ENCODE measurements at places on chromosomes 3 and 15. TPM values are rescaled to one million over a fixed set of nuclear protein-coding genes. Genes with fewer than 3 reads are reported as not detected.

The NR2F2 gene
- polyA plus RNA-seq: 22.9 TPM

The SKOR1 gene
- 0.15 TPM for polyA plus RNA-seq

The HTR3E gene
- not detected for polyA plus RNA-seq

The SLC51A gene
- 0.23 TPM for polyA plus RNA-seq

The SCN5A gene
- polyA plus RNA-seq: 29.9 TPM

The GABRR3 gene
- not detected for polyA plus RNA-seq

The GOLGA8J gene
- polyA plus RNA-seq: 0.22 TPM

The SLC27A2 gene
- polyA plus RNA-seq: not detected

The AP3B2 gene
- 0.51 TPM for polyA plus RNA-seq

The C3orf22 gene
- polyA plus RNA-seq: not detected

The GNAT1 gene
- not detected for polyA plus RNA-seq

DNA sequence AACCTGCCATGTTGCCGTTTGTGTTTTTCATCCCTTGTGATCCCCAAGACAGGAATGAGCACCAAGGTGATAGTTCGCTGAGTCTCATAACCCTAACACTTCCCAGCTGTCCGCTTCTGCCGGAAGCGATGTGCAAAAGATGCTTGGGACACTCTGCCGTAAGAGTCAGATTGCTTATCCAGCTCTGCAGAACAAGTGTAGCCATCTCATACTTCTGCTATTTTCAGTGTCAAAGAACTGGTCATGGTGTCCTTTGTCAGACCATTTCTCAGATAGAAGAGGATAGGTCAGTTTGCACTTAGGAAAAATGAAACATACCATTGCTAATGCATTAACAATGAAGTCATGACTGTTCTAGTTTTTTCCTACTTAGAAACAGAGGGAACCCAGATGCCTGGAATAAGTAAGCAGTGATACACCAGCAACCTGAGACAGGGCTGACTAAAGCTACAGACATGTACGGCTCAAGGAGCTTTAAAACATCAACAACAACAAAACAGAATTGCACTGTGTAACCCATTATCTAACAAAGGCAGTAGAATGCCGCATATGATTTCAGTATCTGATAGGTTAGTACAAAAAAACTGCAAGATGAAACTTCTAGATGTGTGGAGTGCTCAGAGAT lies 134.0 kb upstream of the IL12A start:
- DNase-seq: no peak

DNA sequence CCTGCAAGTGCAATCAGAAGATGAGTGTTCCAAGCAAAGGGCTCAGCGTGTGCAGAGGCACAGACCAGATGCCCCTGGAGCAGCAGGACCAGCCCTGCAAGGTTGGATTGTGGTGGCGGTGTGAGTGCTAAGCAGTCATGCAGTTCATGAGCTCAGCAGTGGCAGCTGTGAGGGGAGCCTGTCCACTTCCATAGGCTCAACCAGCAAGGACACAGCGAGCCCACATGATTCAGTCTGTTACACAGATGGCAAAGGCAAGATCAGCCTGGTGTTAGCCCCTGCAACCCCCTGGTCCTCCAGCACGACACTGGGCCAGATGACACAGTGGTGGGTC lies 95.9 kb upstream of the PRR23E start:
- no peak for DNase-seq

GRCh38 chr3:131957511-131957910 lies 77.3 kb downstream of the CPNE4 start:
- no peak for DNase-seq

DNA sequence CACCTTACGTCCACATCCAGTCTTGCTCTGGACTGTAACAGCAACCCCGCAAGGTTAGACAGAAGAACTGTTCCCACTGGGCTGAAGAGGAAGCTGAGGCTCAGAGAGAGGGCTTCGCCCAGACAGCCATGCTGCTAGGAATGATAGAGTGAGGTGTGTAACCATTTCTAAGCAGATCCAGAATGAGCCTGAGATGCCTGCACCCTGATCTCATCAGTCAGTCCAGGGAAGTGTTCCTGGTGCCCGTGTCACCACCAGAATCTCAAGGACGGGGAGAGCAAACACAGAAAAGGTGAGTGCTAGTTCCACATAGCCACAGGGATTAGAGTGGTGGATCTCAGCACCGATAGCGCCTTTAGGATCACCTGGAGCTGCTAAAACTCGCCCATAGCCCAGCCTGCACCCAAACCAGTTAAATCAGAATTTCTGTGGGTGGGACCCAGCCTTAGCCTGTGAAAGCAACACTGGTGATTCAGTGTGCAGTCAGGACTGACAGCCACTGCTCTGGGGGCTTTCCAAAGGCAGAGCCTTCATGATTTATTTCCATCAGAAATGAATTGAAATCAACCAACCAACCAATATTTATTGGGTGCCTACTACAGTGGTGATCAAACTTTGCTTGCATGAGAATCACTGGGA lies 12.3 kb downstream of the ISLR start:
- no peak for DNase-seq

DNA sequence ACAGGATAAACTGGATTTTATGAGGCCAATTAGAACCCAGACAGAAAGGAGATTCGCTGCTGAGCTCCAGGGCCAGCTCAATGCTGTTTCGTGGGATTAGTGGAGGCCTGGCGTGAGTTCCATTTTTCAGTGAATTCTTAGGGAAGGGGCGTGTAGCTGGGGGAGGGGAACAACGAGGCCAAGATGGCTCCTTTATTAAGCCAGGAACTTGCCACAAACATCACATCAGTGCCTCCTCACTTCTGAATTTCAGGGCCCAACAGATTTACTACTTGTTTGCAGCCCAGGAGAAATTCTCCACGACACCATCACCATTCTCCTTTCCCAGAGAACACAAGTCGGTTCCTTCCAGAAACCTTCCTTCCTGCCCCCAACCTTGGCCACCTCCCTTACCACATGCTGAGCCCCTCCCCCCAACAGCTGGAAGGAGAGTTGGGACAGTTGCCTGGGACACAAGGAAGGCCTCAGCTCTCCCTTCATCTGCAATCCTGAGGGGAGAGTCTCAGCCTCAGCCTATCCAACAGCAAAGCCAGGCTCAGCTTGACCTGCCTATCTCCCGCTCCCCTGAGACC lies 5.8 kb downstream of the IGDCC4 start:
- peak; percentile 34 for DNase-seq

- no peak for DNase-seq
These were observed 12.0 kb downstream of the MTMR10 start for GRCh38 chr15:30979457-30979856.

GRCh38 chr3:122533931-122534334 lies 19.2 kb upstream of the KPNA1 start:
- no peak for DNase-seq

- DNase-seq: no peak
These were observed 161.0 kb downstream of the ARRDC4 start for GRCh38 chr15:98121536-98121935.

DNA sequence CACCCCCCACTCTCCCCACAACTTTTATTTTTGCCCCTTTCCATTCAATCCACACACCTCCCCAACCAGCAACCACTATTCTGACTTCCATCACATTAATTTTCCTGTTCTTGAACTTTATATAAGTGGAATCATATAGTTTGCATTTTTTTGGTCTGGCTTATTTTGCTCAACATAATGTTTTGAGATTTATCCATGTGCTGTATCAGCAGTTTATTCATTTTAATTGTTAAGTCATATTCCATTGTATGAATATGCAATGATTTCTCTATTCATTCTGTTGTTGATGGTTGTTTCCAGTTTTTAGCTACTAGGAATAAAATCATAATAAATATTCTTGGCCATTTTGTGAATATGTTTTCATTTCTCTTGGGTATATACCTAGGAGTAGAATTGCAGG lies 5.8 kb upstream of the SCAMP5 start:
- no peak for DNase-seq

DNA sequence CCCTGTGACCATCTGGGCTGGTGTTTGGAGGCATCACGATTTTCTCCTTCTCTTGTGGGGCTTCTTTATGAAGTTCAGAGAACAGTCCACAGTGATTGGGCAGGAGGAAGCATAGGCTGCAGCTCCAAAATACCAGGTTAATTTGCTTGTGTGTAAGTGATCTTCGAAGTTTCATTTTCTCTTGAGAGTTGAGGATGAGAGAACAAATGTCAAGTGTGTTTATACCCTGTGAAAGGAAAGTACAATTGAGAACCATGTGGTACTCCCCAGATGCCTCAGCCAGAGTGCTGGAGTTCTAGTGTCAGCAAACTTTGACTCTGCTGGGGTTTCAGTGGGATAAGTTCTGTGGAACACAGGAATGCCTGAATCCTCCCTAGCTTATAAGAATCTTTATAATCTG lies 357.1 kb upstream of the CFAP20DC start:
- DNase-seq: no peak

GRCh38 chr15:53833134-53833624 lies 73.7 kb upstream of the WDR72 start:
- peak; percentile 47 for DNase-seq

DNA sequence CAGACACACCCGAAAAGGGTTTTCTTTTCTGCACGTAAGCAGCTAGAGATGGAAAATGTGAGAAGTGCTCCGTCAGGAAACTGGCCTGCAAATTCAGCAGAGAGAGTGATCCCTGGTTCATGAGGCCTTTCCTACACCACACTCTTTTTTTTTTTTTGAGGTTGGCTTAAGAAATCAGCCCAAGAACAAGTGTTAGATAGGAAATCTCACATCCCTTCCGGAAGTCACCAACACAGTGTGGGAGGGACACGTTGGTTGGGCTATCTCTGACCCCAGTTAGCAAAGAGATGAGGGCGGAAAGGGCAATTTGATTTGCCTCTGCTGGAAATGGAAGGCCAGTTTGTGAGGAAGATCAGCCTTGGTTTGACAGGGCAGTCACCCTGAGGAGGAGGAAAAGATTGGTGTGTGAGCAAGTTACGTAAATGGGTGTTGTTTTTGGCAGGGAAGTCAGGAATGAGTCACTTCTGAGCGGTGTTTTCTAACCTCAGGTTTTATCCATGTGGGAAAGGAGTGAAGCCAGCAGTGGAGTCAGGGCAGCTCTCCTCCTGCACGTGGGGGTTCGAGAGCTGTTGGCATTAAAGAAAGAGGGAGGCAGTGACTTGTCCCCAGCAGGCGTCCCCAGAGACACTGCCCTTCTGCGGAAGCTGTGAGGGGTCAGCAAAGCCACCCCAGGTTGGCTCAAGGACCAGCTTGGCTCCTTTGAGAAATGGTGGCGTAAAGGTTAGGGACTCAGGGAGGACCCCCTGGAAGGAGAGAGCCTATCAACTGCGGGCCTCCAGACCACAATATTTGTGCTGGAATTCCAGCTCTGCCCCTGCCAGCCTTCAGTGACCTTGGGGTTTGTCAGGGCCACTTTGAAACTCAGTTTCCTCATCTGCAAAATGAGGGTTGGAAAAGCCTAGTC lies 237.6 kb upstream of the BHLHE40 start:
- DNase-seq: peak; percentile 87

GRCh38 chr15:87764461-87765240 lies 491.9 kb downstream of the NTRK3 start:
- no peak for DNase-seq

DNA sequence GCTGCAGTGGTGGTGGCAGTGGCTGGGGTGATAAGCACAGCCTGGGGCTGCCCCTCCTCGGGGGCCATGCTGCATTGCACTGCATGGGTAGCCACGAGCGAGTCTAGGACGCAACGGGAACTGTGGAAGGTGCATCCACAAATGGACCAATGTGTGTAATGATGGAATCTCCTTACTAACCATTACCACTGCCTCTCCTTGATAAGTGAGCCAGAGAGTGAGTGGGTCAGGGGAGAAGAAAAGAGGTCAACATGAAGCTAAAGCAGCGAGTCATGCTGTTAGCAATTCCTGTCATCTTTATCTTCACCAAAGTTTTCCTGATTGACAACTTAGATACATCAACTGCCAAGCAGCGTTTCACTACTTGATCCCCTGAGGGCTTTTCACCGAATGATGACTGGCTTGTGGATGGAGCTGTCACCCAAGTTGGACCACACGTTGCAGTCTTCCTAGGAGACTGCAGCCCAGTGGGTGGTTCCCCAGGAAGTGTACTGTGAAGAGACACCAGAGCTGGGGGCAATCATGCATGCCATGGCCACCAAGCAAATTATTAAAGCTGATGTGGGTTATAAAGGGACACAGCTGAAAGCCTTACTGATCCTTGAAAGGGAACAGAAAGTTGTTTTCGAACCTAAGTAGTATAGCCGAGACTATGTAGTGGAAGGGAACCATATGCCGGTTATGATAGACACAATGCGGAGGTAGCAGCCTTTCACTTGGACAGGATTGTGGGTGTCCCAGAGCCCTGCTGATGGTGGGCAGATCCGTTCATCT lies 20.6 kb downstream of the SAMD7 start:
- DNase-seq: no peak

DNA sequence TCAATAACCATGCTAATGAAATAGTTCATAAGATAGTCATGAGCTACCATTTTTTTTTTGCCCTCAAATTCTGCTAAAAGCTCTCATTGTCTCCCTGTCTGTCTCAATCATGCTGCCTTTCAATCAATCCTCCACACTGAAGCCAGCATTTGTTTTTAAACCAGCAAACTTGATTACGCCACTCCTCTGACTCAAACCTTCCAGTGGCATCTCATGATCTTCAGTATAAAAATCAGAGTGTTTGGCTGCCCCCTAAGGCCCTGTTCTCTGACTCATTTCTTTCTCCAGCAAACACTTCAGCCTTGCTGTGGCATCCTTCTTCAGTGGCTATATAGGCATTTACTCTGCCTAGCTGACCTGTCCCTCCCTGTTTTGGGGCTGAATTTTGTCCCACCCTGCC lies 36.0 kb upstream of the EOMES start:
- no peak for DNase-seq

DNA sequence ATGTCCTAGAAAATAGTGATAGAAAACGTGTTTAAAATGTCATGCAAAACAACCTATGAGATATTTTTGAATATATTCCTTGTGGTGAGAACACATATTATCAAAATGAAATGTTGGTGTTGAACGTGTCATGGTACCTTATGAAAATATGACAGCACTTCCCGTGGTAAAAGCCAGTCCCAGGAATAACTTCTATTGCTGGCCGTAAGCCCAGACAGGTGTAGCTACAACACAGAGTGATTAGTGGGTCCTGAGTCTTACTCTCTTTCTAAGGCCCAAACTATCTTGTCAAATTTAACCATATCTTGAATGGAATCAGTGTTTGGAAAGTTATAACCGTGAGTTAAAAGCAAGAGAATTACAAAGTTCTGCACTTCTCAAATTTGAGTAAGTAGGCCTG lies 24.1 kb downstream of the RARB start:
- no peak for DNase-seq

GRCh38 chr15:39226169-39226937 lies 354.5 kb upstream of the THBS1 start:
- no peak for DNase-seq

GRCh38 chr3:114877378-114878113 lies 269.5 kb downstream of the ZBTB20 start:
- no peak for DNase-seq
